ENCODE measurements at places on chromosomes 12 and 14. TPM values are rescaled to one million over a fixed set of nuclear protein-coding genes. Genes with fewer than 3 reads are reported as not detected.

Gene FOXM1
- total RNA-seq = 1.6 TPM

Gene FLRT2
- total RNA-seq = 21.2 TPM

Gene C12orf42
- total RNA-seq = not detected

Gene RASSF8
- 86.7 TPM for total RNA-seq

- no peak for DNase-seq
These were observed 69.3 kb downstream of the PRKD1 start for GRCh38 chr14:29858299-29858698.

DNA sequence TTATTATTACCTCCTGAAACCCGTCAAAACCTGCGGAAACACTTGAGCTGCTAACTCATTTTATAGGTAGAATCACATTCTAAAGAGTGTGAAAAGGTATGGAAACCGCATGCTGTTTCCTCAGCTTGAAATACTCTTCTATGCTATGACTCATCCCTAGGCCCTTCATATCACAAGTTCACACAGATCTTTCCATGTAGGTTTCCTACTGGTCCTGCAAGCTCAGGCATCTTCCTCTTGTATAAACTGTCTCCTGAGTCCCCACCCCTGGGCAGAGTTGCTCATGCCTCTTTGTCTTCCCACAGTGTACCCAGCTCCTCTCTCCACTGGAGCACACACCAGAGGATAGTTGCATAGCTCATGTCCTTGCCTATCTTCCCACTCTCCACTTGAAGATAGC, 84.7 kb downstream of the CMAS start:
- DNase-seq = no peak

GRCh38 chr14:94690896-94691659, 78.8 kb downstream of the GSC start:
- peak; percentile 65 for DNase-seq

DNA sequence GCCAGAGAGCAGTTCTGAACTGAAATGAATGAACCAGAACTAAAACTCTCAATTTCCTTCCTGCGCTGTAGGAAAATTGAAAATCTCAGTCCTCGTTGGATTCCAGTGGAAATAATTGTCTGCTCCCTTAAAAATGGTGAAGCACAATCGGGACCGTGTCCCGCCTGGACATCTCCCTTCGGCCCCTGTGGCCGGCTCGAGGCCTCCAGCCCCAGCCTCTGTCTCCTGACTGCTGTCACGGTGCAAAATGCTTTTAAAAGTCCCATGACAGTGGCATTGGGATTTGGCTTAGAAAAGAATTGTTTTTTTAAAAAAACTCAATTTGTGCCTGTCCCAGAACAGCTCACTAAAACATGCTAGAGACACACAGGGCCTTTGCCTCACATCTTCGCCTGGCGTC, 142.5 kb downstream of the ZNF664 start:
- no peak for DNase-seq

Data from aorta (tissue), 5 donors.